ENCODE measurements at places on chromosomes 11 and 22.

GRCh38 chr22:37433786-37434185 is 6.5 kb upstream of the ELFN2 start:
- H3K27ac ChIP-seq: no peak overlapping the region
- H3K27me3 ChIP-seq: peaks cover 44% of the 10 kb centered on the region
- no peaks in the 10 kb centered on the region for H3K4me1 ChIP-seq
- no peak for DNase-seq
- H3K4me3 ChIP-seq: no peak overlapping the region
- H3K36me3 ChIP-seq: peaks cover 5% of the 10 kb centered on the region

DNA sequence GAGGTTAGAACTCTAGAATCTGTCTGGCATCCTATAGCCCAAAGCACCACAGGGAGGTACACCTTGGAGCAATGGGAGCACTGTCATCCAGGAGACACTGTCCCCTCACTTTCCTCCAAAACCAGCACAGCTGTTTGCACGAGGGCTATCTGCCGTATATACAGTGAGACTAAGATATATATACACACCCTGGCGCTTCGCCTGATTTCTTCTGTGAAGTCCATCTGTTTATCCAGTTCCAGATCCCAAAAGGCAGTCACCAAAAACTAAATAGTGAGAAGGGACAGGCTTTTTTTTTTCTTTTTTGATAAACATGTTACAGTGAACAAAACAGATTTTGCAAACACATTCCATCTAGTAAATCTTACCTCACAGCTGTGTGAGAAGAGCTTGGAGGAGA is 68.5 kb downstream of the ARFGAP2 start:
- peaks cover 8% of the 10 kb centered on the region for H3K4me1 ChIP-seq
- H3K4me3 ChIP-seq: no peak overlapping the region
- DNase-seq: no peak
- H3K27me3 ChIP-seq: no peaks in the 10 kb centered on the region
- H3K27ac ChIP-seq: no peak overlapping the region

- H3K36me3 ChIP-seq: no peaks in the 10 kb centered on the region
- peak overlapping the region; percentile 54 for H3K4me3 ChIP-seq
- peak; percentile 11 for DNase-seq
- H3K4me1 ChIP-seq: peaks cover 4% of the 10 kb centered on the region
These were observed 236.7 kb downstream of the TTC28 start for GRCh38 chr22:28442711-28443525.

DNA sequence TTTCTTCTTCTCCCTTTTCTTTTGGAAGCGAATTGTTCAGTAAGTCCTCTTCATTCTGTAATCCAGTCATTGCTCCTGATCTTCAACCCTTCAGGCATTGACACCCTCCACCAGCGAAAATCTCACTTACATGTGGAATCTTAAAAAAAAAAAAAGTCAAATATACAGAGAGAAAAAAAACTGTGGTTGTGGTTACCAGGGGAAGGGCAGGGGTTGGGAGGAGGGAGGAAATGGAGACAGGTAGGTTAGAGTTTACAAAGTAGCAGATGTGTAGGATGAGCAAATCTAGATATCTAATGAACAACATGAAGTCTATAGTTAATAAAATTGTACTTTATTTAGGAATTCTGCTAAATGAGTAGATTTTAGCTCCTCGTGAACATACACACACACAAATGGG is 17.7 kb upstream of the TMEM123 start:
- H3K4me1 ChIP-seq: peaks cover 28% of the 10 kb centered on the region
- no peak overlapping the region for H3K27ac ChIP-seq

DNA sequence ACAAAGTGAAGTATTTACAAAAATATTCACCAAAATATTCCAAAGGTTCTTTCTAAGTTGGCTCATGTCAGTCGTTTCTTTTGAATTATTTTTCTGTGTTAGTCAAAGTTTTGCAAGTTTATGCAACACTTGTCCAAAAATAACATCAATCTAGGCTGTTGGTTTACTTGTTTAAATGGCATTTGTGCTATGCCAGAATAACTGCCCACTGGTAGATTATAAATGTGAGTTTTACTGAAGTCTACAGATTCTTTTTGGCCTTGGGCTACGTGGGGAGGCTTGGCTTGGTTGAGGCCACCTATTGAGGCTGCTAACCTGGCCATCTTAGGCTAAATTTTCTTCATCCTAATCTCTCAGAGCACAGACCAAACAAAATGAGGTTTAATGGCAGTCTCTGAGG is 1091.9 kb upstream of the RAG2 start:
- DNase-seq: no peak
- no peak overlapping the region for H3K4me3 ChIP-seq
- H3K27ac ChIP-seq: no peak overlapping the region
- no peaks in the 10 kb centered on the region for H3K27me3 ChIP-seq

DNA sequence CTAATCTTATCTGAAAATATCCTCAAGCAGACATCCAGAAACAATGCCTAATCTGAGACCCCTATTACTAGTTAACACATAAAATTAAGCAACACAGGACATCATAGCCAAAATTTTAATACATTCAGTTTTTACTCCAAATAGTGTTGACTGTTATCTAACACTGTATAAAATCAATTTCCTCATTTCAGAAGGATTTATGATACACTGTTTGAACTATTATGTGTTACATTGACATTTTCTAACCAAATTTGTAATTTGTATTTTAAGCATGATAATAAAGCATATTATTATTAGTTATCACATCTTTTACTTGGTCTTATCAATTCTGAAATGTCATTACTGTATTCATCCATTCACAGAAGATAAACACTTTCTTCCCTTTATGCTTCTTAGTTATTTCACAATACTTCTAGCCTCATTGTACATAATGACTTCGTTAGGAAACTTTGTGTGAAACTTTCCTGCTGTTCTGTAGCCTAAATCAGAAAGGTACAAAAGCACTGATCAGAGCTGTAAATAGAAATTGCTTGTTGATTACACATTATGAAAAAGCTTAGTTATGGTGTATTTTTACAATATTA is 1248.9 kb downstream of the JRKL start:
- H3K36me3 ChIP-seq: no peaks in the 10 kb centered on the region
- H3K27me3 ChIP-seq: no peaks in the 10 kb centered on the region
- no peak for DNase-seq
- no peaks in the 10 kb centered on the region for H3K4me1 ChIP-seq
- H3K27ac ChIP-seq: no peak overlapping the region
- H3K4me3 ChIP-seq: no peak overlapping the region

DNA sequence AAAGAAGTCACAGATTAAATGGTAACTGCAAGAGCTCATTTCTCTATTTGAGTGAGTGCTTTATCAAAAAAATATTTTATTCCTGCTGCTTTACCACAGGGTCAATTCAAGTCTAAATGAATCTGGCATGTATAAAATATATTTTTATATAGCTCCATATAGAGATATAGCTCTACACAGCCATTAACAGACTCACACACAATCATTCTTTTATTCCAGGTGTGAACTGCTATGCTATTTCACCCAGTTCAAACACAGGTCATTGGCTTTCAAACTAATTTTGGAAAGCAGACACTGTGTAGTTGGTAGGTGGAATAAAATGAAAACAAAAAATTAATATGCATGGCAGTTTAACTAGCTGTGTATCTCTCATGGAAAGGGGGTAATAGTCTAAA is 63.1 kb downstream of the MAML2 start:
- DNase-seq: no peak
- H3K27me3 ChIP-seq: no peaks in the 10 kb centered on the region
- peaks cover 19% of the 10 kb centered on the region for H3K36me3 ChIP-seq

GRCh38 chr11:8717876-8718753 is 35.5 kb downstream of the RPL27A start:
- peaks cover 4% of the 10 kb centered on the region for H3K27me3 ChIP-seq
- no peaks in the 10 kb centered on the region for H3K36me3 ChIP-seq
- H3K4me3 ChIP-seq: peak overlapping the region; percentile 84
- peak overlapping the region; percentile 86 for H3K27ac ChIP-seq

DNA sequence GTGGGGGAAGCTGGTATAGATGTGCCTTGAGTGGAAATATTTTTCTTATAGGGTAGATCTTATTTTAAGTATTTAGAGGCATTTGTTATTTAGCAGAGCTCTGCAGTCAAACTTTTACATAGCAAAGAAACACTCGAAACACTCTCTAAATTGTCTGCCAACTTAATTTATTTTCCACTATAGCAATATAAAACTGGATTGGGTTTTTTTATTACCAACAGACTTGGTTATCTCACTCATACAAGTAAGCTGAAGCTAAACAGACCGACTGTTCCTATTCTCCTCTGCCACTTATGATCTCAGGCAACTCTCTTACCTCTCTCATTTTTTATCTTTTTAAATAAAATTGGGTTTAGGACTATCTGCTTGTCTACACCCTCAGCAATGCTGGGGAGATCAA is 4.6 kb downstream of the RAB38 start:
- peaks cover 2% of the 10 kb centered on the region for H3K4me1 ChIP-seq
- no peaks in the 10 kb centered on the region for H3K36me3 ChIP-seq
- no peak overlapping the region for H3K4me3 ChIP-seq
- H3K27me3 ChIP-seq: peaks cover 8% of the 10 kb centered on the region
- H3K27ac ChIP-seq: no peak overlapping the region
- no peak for DNase-seq

DNA sequence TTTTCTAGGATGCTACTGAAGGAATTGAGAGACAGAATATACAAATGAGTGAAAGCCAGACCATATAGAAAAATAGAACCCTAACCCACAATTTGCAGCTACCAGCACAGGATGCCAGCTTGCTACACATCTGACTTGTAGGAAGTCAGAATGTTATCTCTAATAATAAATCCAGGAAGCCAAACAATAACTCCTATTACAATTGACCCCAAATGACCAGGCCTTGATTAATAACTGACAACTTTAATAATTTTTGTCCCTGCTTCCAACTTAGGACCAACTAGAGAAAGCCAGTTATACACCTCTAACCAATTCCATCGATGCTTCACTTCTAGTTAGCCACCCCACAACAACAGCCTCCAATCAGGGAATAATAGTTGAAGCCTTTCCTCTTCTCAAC is 193.4 kb downstream of the CASP12 start:
- H3K27ac ChIP-seq: peak overlapping the region; percentile 92
- no peak for DNase-seq
- no peaks in the 10 kb centered on the region for H3K36me3 ChIP-seq
- no peak overlapping the region for H3K4me3 ChIP-seq
- H3K27me3 ChIP-seq: no peaks in the 10 kb centered on the region
- H3K4me1 ChIP-seq: peaks cover 25% of the 10 kb centered on the region

- H3K36me3 ChIP-seq: peaks cover 2% of the 10 kb centered on the region
- H3K27me3 ChIP-seq: peaks cover 2% of the 10 kb centered on the region
These were observed 336.0 kb downstream of the SHANK2 start for GRCh38 chr11:70916351-70916750.

- peaks cover 20% of the 10 kb centered on the region for H3K27me3 ChIP-seq
- H3K36me3 ChIP-seq: peaks cover 3% of the 10 kb centered on the region
- no peak overlapping the region for H3K4me3 ChIP-seq
- DNase-seq: no peak
- H3K27ac ChIP-seq: no peak overlapping the region
These were observed 14.5 kb upstream of the MB start for GRCh38 chr22:35631597-35631996.

DNA sequence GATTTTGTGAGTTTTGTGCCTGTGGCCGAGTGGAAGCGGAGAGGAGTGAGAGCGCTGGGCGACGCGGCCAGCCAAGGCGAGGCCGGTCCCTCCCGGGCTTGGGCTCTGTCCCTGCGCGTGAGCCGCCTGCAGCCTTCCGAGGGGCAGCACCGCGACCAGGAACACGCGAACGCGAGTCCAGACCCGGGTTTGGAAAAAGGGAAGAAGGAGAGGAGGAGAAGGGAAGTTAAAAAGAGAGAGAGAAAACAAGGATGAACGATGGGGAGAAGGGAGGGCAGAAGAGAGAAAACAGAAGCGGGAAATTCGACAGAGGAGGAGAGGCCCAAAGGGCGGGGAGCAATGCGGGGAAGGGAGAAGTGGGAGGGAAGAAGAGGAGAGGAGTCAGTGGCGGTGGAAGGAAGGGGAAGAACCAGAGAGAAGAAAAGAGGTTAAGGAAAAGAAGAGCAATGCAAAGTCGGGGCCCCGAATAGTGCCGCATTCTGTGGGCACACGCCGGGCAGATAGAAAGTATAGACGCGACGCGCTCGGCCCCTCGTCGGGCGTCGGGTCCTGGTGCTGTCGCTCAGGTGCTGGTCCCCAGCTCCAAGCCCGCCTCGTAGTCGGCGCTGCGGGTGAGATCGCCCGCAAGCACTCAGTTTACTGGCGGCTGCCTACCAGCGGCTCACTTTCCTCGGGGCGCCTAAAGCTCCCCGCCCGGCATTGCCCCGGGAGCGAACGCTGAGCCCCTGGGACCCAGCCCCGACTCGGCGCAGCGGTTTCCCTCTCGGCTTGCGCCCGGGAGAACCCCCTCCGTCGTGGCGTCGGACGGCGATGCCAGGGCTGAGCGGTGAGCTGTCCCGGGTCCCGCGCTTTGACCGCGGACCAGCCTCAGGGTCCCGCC is 2.8 kb upstream of the BARX2 start:
- peak overlapping the region; percentile 30 for H3K4me3 ChIP-seq
- H3K36me3 ChIP-seq: no peaks in the 10 kb centered on the region
- H3K27me3 ChIP-seq: peaks cover 33% of the 10 kb centered on the region
- no peak overlapping the region for H3K27ac ChIP-seq
- H3K4me1 ChIP-seq: peaks cover 8% of the 10 kb centered on the region

DNA sequence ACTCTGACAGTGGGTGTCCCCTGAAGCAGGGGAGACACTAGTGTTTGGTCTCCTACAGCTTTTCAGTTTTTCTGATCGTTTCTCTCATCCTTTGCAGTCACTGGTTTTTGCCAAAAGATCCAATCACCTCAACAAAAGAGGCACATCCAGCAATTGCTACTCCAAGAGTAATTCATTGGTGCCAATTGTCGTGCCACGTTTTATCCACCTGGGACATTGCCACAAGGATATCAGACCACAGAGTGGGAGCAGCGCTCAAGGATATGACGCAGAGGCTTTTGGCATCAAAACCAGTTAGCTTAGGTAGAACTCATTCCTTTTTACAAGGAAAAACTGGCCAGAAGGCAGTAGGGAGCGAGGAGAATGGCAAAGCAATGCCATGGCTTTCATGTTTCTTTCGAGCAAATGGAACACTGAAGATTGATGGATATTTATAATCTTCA is 40.9 kb upstream of the BLID start:
- DNase-seq: no peak
- H3K36me3 ChIP-seq: no peaks in the 10 kb centered on the region
- peaks cover 2% of the 10 kb centered on the region for H3K27me3 ChIP-seq
- no peak overlapping the region for H3K27ac ChIP-seq
- H3K4me1 ChIP-seq: peaks cover 9% of the 10 kb centered on the region
